ENCODE measurements at places on chromosomes 7 and 10.

DNA sequence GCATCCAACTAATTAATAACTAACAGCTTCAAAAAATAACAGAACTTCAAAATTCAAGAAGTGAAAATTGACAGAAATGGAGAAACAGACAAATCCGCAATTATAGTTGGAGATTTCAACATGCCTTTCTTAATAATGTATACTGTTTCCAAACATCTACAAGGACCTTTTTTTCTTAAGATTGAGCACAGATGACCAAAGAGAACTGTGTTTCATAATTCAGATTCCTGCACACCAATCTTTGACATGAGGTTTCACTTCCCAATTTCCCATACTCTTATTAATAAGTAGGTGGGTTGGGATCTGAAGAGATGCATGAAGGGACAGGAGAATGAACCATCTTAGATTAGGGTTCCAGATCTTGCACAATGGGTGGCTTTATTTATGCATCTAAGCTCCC lies 24.9 kb upstream of the GIMAP7 start:
- no peak for DNase-seq

- no peak for DNase-seq
Observed at GRCh38 chr10:101856626-101857025, 13.0 kb upstream of the KCNIP2 start.

- no peak for DNase-seq
Observed at GRCh38 chr7:106064316-106064715, 47.8 kb downstream of the SYPL1 start.

- no peak for DNase-seq
Observed at GRCh38 chr7:85634951-85635350, 448.1 kb upstream of the SEMA3D start.

- DNase-seq: no peak
Observed at GRCh38 chr10:61471491-61471890, 18.3 kb upstream of the TMEM26 start.

Data from eye (tissue), 1 donor.